ENCODE measurements at places on chromosomes 3 and 15.

DNA sequence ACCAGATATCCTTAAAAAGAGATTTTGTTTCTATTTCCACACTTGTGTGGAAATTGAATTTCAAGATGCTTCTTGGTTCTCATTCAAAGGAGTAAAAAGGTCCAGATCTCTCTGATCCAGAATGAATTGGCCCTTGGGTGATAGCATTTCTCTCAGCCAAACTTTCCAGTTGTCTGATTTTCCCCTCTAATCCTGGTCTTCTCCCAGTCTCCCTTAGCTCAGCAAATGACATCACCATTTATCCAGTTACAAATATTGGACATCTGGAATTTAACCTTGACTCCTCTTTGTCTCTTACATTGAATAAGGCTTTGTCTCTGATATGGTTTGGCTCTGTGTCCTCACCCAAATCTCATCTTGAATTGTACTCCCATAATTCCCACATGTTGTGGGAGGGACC, 10.2 kb upstream of the FGF7 start:
- no peak for DNase-seq

DNA sequence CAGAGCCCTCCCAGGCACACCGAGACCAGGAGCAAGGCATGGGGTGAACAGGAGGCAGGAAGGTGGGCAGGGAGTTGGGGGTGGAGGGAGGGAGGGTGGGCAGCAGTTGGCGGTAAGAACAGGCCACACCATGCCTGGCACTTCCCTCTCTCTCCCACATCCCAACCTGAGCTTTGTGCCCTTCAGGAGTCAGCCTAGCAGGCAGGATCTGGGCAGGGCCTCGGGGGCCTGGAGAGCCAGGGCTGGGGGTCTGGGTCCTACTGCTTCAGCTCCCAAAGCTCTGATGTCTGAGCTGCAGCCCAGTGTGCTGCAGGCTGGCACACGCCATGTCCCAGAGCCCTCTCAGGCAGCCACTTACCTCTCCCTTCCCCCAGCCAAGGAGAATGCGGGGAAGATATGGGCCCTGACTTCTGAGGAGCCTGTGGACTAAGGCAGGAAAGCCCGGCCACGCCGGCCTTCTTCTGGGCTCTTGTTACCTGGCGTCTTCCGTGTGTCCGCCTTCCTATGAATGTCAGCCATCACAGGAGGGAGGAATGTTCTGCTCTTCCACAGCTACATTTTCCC, 2.9 kb upstream of the MYL3 start:
- DNase-seq = no peak

DNA sequence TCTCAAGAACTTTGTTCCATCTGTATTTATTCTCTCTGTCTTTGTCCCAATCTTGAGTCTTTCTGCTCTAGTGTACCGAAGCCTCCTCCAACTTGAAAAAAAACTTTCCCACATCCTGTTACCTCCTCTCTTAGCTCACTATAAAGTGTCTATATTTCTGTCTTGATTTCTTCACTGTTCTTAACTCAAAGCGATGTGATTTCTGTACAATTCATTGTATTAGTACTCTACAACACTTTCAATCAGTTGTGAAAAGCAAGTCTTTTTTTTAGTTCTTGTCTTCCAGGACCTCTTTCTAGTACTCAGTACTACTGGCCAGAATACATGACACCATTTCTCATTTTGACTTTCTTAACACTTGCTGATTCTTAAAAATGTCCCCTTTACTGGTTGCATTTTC, 353.5 kb upstream of the SATB1 start:
- no peak for DNase-seq

GRCh38 chr15:86649277-86649676, 569.6 kb downstream of the AGBL1 start:
- DNase-seq = no peak

GRCh38 chr3:30114918-30115317, 491.5 kb upstream of the TGFBR2 start:
- no peak for DNase-seq

DNA sequence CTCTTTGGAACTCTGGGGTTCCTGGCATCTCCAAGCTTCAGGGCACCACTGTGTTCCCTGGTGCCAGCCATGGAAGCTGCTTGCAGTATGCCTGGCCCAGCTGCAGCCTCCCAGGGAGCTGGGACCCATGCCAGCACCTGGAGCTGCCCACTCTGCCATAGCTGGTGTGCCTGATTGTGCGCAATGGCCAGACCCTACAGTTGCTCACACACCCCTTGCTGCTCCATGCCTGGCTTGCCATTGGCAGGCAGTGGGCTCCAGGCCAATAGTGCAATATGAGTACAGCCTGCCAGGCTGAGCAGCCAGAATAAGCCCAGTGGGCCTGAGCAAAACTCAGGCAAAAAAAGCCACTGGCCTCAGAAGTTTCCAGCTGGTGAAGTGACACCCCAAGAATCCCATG, 43.8 kb upstream of the LRRFIP2 start:
- no peak for DNase-seq

GRCh38 chr3:177894081-177894728, 642.0 kb upstream of the KCNMB2 start:
- no peak for DNase-seq

GRCh38 chr3:4885316-4885715, 93.9 kb upstream of the BHLHE40 start:
- no peak for DNase-seq

GRCh38 chr3:16724487-16724886, 119.3 kb upstream of the DAZL start:
- no peak for DNase-seq

DNA sequence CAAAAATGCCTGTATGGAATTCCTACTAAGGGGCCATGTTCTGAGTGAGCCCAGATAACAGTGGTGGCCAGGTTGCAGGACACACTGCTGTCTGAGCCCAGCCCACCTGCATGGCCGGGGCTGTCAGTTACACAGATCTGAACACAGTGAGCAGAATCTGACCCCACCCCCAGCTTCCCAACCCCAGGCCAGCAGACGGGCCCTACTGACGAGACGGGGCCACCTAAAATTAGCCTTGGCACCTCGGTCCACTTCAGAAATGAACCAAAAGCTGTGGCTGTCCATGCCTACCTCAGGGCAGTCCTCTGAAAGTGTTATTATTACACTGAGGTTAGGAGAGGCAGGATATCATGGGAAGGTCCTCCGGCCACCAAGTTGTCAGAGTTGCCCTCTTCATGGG, 51.8 kb downstream of the LMCD1 start:
- DNase-seq = no peak

DNA sequence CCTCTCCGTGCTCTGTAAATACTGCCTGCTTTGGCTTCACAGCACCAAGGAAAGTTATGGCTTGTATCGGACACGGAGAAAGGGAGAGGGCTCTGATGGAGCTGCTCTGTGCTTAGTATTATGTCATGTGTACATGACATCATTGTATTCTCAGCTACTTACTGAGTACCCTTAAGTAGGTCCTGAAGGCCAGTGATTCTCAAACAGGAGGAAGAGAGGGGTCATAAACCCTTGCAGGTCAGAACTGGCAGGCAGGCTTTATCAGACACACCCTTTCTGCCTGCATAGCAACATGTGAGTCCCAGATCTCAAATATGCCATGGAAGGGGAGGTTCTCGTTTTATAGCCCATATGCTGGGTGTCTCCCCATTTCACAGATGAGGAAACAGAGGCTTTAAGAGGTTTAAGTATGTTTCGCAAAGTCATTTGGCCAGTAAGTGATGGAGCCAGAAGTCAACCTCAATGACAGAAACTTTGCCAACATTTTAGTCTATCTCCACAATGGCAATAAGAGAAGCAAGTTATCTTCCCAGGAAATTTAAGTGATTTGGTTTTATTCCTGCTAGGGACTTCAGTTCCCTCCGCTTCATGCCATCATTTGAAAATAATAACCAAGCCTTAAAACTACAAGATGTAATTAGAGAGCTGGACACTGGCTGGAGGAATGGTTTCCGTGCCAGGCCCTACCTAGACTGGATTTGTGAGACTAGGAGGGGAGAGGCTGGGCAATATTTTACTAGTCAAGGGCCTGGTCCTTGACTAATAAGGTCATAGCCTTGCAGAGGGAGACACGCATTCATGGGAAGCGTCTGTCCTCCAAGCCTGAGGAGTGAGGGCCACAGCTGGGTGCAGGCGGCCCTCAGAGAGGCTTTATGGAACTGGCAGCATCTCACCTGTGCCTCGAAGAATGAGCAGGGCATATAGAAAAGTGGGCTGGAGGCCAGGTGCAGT, 133.0 kb downstream of the XXYLT1 start:
- DNase-seq = no peak

GRCh38 chr15:89686522-89686921, 4.0 kb downstream of the PEX11A start:
- DNase-seq = no peak

- no peak for DNase-seq
Observed at GRCh38 chr3:14905055-14905657, 42.2 kb upstream of the NR2C2 start.

GRCh38 chr3:55947406-55947805, 460.3 kb upstream of the WNT5A start:
- DNase-seq = no peak

DNA sequence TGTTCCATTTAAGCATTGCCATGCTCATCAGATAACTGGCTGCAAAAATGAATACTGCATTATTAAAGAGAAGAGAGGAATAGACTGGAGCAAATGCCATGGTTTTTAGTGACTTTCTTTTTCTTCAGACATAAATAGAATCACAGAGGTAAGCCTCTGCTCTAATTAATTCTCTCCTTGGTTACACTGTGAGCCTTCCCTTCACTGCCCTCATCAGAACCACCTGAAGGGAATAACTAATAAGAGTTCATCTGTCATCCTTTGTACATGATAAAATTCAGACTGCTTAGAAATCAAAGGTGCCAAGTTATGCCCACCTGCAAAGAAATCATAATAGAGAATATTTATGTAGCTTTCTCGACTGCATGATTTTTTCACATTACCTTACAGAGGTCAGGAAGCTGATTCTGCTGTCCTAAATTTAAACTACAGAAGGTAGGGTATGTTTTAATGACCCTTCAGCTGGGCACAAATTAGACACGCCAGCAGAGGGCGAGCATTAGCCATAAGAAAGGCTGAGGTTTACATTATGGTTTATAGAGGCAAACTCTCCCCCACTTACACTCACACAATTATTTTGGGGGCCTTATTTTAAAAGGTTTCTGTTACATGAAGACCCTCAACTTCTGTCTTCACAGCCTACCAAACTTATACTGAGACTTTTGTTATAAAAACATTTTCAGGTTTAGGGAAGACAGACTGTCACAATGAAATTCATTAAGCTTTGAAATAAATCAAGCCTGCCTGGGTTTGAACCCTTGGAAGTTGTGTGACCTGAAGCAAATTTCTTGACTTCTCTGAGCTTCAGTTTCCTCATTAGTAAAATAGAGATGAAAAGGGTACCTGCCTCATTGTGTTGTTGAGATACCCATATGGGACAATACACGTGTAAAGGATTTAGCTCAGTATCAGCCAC, 15.3 kb upstream of the UNC13C start:
- no peak for DNase-seq

DNA sequence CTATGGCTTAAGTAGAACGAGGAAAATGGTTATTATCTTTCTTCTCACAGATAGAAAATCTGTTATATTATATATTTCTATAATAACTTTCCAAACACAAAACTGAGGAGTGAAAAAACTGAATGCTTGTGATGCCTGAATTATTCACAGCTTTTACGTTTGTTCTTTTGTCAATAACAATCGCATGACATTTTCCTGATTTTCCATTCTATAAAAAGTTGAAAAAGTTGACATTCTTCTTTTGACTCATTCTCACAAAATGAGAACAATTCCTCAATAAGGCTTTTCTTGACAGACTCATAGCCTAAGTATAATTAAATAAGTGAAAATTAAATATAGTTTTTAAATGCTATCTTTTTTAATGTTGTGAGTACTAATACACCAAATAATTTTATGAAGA, 288.8 kb upstream of the TGFBR2 start:
- no peak for DNase-seq

GRCh38 chr15:75073197-75073596, 49.8 kb downstream of the PPCDC start:
- DNase-seq = no peak

- no peak for DNase-seq
Observed at GRCh38 chr3:73060302-73060723, 1.1 kb upstream of the EBLN2 start.

GRCh38 chr3:187706971-187707370, 4.6 kb upstream of the RTP2 start:
- no peak for DNase-seq

GRCh38 chr15:74134387-74135027, 4.1 kb downstream of the ISLR2 start:
- DNase-seq = no peak

DNA sequence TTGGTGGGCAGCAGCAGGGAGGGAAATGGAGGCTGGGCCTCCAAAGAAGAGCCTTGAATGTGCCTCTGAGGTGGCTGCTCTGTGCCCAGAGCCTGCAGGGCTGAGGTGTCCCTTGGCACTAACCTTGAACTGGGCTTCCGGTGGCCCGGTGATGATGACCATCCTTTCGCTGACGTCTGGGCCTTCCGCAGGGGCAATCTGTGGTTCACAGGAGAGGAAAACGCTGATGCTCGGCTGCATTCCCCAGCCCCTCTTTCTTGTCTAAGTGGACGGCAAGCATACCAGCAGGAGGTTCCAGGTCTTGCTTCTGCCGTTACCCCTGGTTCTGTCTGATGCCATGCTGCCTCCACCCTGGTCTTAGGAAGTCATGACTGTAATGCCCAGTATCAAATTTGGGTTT, 65.9 kb downstream of the SENP2 start:
- no peak for DNase-seq

- DNase-seq = no peak
Observed at GRCh38 chr15:89150287-89150686, 62.0 kb downstream of the ABHD2 start.

DNA sequence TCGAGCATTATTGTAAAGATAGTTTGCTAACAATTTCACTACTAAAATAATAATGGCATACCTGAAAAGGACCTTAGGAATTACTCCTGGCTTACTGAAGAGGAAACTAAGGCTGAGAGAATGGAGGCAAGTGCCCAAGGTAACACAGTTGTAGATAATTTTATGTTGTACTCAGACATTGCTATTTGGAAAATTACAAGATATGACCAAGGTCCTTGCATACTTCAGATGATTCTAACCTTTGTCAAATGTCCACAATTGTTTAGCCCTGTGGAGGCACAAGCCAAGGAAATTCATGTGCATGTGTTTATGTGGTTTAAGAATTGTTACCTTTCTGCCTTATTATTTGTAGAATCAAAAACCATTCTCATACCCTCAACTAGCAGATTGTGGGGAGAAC, 105.7 kb downstream of the TUSC7 start:
- DNase-seq = no peak

- no peak for DNase-seq
Observed at GRCh38 chr3:131735544-131735943, 232.8 kb upstream of the MRPL3 start.

All from stimulated activated CD8-positive, alpha-beta memory T cell treated with anti-CD3 and anti-CD28 coated beads, Interleukin-15, amount 100 ng/mL, for 48 hours (primary cell).